ENCODE measurements at places on chromosomes 13 and 19.

DNA sequence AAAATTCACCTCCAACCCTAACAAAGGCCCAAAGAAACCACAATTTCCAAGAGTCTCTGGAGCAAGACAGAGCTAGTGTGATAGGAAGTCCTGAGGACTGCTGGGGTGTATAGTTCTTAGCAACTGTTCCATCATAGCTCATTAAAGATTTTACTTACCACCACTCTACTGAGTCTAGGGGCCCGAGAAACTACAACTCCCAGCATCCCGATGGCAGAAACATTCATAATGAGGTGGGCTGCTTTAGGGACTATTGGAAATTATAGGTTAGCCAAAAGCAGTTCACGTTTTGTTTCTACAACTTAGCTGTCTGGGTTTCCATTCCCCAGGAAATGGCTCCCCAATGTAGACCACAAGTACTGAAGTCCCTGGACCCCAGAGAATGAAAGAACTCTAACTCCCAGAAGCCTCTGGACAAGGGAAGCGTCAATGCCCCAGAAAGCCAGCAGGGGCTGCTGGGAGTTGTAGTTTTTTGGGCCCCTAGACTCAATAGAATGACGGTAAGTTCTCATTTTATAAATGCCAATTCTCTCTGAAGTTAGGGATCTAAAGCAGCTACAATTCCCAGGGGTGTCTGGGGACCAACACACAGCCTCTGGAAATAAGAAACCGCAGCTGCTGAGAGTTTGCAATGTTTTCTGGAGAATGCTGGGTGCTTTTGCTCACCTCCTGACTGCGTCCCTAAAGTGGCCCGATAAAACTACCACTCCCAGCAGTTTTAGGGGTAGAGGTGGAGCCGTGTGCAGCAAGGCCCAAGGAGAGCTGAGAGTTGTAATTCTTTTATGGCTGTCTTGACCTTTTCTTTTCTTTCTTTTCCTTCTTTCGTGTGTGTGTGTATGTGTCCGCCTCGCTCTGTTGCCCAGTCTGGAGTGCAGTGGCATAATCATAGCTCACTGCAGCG lies 11.1 kb downstream of the FTL start:
- no peak for DNase-seq

DNA sequence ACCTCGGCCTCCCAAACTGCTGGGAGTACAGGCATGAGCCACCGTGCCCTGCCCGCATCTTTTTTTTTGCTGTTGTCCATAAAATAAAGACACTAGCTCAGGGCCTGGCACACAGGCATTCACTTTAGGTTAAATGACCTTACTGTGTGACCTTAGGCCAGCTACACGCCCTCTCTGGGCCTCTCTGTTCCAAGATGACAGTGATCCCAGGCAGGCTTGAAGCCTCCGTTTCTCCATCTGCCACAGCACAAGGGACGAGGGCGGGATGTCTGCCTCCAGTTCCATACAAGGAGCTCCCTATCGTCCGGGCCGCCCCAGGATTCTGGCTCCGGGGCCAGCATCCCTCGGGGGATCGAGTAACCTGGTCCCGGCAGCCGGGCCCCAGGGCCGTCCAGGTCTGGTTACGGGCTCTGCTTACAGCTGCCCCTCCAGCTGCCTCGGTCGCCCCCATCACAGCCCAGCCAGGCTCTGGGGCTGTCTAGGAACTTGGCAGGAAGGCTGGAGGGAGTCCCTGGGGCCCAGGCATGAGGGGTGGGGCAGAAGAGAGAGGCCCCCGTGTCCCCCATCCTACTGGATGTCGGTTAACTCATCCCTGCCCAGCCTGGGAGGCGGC lies 11.9 kb upstream of the SEMA6B start:
- DNase-seq: peak; percentile 82

- no peak for DNase-seq
Observed at GRCh38 chr13:40389081-40389641, 277.3 kb downstream of the FOXO1 start.

DNA sequence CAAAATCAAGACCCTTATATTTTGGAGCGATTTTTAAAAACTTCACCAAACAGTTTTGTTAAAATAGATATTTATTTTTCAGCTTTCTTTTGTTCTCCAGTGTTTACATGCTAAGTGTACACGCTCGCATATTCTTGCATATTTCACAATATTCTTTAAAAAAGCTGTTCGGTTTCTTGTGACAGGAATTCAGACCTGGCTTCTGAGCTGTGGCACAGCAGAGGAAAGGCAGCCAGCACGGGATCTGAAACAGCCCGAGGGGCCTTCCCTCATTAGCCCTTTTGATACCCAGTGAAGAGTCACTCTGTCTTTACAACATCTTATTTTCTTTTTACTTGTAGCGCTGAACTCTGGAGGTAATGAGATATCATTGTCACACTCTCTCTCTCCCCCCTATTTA lies 234.0 kb downstream of the B3GLCT start:
- DNase-seq: no peak

DNA sequence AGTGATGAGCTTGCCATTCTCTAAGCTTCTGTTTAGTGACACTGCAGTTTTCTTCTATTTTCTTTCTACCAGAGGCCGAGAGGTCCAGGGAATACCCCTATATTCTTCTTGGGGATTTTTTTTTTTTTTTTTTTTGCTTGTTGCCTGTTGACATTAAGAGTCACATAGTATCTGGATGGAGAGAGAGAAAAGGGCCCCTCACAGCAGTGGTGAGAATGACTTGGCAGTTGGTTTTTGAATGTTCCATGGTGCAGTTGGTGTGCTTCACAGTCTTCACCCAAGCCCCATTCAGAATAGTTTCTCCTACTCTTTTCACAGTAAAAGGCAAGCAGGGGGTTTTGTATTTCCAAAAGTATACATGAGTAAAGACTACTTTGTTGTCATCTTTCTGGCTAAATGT lies 577.9 kb downstream of the LMO7 start:
- DNase-seq: no peak

DNA sequence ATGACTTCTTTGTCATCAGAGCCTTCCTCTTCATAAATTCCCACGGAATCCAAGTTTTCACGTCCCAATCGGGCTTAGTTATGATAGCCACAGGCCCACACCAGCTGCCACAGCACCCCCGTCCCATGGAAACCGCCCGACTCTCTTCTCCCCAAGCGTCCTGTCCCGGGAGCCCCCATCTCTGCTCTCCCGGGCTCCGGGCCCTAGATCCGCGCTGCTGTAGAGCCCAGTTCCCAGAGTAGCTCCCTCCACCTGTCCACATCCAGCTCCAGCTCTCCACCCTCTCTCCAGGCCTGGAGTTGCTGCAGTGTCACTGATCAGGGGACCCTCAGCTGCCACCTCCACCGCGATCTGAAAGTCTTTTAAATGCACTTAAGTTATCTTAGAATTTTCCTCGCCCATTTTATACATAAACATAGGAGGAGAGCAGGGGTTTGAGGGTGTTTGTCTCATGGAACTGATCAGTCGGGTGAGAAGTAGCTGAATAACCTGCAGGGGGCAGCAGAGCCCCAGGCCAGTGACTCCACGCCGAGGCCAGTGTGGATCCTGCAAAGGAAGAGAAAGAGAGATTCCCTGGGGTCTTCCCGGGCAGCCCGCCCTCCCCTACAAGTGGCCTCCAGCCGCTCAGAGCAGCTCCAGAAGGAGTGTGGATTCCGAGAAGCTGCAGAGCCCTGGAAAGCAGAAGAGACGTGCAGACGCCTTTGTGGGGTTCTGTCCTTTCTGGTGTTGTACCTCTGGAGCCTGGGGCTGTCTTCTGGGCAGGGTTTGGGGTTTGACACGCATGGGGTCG lies 1.1 kb upstream of the ZNF763 start:
- DNase-seq: peak; percentile 92

- DNase-seq: no peak
Observed at GRCh38 chr13:41621716-41622431, 164.5 kb downstream of the RGCC start.

DNA sequence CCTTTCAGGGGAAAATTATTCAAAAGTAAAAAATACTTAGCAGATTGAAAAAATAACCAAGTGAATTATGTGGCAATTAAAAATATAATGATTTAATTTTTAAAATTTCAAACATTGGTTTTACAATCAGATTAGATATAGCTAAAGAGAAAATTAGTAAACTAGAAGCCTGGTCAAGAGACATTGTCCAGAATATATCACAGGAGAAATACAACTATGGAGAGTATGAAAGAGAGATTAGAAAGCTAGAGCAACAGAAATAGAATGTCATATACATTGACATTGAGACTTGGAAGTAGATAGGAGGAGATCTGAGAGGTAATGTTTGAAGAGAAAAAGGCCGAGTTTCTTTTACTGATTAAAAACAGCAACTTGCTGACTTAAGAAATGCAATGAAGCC lies 476.4 kb upstream of the SLC10A2 start:
- no peak for DNase-seq

DNA sequence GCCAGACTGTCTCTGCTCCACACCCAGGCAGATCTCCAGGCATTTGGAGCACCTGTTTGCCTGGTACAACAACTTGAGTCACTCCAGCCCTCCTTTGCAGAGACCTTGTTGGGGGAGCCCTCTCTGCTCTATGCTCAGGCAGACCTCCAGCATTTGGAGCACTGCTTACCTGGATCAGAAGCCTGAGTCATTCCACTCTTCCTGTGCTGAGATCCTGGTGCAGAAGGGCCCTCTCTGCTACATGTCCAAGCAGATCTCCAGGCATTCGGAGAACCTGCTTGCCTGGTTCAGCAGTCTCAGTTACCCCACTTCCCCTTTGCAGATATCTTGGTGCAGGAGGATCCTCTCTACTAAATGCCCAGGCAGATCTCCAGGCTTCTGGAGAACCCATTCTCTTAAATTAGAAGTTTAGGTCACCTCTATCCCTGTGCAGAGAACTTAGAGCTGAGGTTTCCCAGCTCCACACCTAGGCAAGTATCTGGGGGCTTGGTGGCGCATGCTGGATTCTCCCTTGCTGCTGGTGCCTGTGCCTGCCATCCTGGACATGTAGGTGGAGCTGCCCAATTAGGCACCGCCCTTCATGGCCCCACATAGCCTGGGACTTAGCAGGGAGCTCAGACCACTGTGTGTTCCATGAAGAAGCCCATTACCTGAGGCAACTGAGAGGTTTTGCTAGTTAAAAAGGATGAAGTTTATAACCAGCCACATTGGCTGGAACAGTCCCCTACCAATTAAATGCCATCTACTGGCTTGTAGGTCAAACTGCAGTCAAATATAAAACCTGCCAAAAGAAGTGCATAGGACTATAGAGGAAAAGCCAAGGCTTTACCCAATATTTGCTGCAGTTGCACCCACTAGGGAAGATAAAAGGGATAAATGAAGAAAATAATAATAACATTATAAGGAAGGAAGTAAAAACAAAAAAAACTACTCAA lies 97.6 kb upstream of the SLITRK6 start:
- no peak for DNase-seq
